ENCODE measurements at places on chromosomes 6 and 20.
A peak's percentile ranks its signal among the peaks of the same experiment; 100 is the strongest.

DNA sequence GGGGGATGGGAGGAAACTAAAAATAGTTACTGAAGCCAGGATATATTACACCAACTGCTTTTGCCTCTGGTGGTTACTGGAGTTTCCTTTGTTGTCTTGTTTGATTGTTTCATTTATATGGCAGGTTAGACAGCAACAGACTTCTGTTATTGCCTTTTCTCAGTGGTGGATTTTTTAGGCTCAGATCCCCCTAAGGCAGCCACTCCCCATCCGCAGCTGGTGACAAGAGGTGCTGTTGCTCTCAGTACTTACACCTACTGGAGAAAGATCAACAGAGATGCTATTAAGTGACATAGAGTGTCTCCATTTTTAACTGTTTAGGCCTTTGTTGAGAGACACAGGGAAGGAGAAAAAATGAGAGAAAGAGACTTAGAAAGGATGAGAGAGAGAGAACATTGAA is 552.1 kb downstream of the PKHD1 start:
- DNase-seq: no peak

DNA sequence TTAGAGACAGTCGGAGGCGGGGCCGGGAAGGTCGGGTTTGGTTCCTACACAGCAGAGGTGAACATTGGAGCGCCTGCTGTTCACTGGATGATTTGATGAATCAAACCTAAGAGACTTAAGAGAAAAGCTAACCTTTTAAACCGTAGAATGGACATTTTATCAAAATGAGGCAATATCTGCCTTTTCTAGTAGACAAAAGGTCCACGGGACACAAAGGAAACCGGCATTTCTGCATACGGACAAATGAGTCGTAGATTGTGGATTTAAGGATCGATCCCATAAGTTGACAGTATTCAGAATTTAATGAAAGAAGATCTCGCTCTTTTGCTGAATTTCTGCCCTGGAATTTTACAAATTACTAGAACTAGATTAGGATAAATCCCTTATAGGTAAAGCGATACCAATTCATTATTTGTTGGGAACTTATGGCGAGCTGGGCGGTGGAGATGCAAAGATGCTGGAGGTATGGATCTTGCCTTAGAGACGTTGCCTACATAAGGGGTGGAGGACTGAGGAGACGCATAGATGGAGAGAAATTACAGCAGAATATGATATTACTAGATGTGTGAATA is 400 bp downstream of the PAK1IP1 start:
- no peak for DNase-seq

- DNase-seq: no peak
These were observed 5.3 kb downstream of the TMEM170B start for GRCh38 chr6:11542863-11543262.

GRCh38 chr6:90216072-90216977 is 80.3 kb downstream of the BACH2 start:
- no peak for DNase-seq

DNA sequence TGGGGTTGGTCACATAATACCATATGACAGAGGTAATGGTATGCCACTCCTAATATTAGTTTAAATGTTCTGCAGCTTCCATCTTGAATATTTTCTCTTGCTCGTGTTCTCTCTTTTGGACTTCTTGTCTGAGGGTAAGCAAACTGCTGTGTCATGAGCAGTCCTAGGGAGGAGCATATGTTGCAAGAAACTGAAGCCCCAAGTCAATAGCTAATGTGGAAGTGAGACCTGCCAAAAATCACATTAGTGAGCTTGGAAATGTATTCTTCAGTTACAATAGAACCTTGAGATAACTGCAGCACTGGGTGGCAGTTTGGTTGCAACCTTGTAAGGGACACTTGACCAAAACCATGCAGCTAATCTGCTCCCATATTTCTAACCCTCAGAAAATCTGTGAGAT is 178.2 kb upstream of the IMPG1 start:
- no peak for DNase-seq

GRCh38 chr6:165704045-165704748 is 41.2 kb upstream of the PDE10A start:
- DNase-seq: no peak

DNA sequence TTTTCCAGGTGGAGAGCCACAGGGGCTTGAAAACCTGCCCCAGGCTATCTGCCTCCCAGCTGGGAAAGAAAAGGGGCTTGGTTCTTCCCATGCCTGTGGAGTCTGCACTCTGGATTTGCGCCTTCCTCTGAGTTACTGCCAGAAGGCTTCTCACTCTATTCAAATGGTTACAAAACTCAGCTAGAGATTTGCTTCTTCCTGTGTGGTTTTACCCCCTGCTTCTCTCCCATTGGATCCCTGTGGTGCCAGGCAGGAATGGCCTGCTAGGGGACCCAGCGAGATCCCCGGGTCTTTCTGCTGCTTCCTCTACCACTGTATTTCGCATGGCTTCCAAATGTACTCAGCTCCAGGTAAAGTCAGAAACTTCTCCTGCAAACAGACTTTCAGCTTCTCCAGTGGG is 192.0 kb upstream of the HS3ST5 start:
- no peak for DNase-seq

DNA sequence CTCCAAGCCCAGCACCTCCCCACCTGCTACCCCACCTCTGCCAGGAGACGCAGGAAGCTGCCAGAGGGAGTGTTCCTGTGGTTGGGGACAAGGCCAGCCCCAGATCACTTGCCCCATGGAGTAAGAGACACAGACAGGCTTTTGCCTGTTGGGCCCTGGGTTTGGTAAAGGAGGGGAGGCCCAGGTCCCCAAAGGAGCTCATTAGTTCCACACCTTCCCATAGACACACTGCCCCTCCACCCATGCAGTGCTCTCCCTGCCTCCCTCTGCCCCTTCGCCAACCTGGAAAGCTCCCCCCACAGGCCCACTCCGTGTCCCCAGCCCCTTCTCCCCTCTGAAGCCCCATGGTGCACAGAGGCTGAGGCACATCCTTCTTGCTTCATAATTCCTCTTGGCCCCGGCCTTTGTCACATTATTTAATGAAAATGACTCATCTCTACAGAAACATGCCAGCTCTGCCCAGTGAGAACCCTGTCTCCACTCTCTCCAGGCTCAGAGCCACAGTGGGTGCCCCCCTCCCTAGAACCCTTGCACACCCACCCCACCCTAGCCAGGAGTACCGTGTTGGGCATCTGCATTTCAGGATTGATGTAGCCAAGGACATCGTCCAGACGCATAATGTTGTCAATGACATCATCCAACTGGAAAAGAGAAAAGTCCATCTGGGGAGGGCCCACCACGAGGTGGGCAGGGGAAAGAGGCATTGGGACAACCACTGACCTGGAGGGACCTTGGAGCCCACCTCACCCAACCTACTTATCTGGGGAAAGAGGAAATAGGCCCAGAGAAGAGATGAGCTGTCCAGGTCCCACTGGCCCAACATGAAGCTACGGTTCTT is 46.0 kb downstream of the TFEB start:
- DNase-seq: no peak

DNA sequence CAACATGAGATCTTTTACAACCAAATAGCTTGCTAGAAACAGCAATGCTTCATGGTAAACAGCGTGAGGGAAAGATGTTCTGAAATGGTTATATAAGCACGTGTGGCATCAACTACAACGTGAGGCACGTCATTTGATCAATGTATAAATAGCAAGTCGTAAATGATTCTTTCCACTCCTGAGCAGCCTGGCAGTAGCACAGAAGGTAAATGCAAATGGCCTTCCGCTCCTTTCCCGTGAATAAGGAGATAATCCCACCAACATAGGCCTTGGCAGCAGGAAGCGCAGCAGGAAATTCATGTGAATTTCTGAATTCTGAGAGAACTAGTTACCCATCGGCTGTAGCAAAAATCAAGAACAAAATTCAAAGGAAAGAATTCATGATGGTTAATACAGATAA is 17.0 kb downstream of the RPS6KA2 start:
- DNase-seq: no peak

DNA sequence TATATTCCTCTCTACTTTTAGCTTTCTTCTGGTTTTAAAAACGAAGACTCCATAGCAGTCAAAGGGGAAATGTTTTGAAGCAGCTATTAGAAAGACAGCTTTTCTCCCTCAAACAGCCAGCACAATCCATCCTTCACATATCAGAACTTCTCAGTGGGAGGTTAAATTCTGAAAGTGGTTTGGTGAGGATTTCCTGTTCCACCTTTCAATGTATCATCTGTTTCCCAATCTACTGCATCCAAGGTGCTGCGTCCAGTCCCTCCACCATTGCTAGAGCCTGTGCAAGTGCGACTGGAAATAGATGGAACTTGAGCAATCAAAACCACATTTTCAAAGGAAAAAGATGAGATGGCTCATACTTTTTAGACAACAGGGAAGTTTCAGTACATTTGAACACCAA is 508.3 kb upstream of the ARID1B start:
- DNase-seq: no peak

DNA sequence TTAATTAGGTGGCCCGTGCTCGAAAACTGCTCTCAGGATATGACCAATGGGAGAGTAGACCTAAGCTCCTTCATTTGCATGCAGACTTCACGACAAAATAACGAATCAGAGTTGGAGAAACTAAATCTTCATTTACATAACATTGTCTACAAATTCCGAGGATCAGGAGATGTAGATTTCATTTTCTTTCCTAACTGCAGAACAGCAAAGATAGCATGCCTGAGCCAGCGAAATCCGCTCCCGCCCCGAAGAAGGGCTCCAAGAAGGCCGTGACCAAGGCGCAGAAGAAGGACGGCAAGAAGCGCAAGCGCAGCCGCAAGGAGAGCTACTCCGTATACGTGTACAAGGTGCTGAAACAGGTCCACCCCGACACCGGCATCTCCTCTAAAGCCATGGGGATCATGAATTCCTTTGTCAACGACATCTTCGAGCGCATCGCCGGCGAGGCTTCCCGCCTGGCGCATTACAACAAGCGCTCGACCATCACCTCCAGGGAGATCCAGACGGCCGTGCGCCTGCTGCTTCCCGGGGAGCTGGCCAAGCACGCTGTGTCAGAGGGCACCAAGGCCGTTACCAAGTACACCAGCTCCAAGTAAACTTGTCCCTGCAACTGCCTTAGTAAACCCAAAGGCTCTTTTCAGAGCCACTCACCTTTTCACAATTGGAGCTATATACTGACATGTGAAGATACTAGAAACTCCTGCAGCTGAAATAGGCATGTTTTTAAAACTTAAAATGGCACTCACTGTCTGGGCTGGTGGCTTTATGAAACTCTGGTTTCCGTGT is 96.5 kb downstream of the HFE start:
- peak; percentile 90 for DNase-seq

DNA sequence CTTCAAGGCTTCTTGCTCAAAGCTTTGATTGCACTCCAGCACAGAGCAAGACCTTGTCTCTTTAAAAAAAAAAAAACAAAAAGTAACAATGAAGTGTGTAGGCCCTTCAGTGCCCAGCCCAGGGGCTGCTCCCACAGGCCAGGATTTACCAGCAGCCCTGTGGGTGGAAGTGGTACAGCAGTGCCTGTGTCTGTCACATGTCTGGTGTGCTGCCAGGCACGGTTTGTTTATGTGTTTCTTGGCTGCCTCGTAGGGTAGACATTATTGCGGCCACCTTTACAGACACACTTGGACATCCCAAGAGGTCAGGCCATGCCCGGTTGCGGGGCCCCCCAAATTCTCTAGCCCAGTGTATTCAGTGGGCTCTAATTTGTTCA is 12.7 kb downstream of the DYNLRB1 start:
- DNase-seq: no peak

GRCh38 chr6:105080279-105080678 is 99.5 kb downstream of the POPDC3 start:
- DNase-seq: no peak

GRCh38 chr6:89357390-89357789 is 4.9 kb upstream of the UBE2J1 start:
- DNase-seq: no peak

DNA sequence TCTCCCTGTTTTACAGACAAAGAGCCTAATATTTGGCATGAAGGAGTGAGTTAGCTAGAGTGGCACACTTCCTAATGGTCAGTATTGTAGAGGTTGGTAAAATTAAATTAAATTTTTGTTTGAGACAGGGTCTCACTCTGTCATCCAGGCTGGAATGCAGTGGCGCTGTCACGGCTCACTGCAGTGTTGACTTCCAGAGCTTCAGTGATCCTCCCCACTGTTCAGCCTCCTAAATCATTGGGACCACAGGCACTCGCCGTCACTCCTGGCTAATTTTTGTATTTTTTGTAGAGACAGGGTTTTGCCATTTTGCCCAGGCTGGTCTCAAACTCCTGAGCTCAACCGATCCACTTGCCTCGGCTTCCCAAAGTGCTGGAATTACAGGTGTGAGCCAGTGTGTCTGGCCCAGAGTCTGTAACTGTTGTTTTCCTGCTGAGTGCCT is 70.9 kb downstream of the SCAND1 start:
- no peak for DNase-seq

DNA sequence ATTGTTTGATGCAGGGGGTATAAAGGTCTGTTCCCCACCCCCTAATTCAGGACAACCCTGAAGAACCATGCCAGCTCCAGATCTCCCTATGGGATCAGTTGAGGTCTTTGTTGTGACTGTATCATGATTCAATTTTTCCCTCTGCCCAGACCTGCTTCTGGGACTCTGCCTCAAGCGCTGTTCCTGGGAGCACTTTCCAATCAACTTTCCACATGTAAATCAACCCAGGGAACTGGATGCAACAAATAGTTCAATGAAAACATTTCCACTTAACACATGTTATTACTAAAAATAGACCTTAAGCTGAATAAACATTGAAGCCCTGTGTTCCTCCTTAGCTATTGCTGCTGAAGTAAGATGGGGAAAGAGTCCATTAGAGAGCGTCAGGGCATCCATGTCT is 139.5 kb downstream of the C6orf58 start:
- peak; percentile 64 for DNase-seq

GRCh38 chr20:17838921-17839320 is 129.7 kb downstream of the SNX5 start:
- no peak for DNase-seq

- no peak for DNase-seq
These were observed 136.1 kb downstream of the PLCB4 start for GRCh38 chr20:9204979-9205378.

DNA sequence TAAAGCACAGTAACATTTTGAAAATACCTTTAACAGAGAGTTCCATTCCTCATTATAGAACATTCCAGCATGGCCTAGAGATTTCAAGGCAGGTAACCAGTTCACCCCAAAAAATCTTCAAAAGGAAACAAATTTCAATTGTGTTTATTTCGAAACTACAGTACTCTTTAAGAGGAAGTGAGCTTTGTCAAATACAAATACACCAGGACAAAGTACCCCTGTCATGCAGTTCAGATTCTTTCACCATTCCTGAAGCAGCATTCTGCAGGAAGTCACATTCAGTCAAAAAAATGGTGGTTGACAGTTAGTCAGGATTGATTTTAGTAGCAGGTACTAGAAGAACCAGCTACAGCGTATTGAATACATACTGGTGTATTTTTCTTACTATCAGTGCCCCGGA is 89.6 kb upstream of the RIN2 start:
- DNase-seq: no peak

- DNase-seq: no peak
These were observed 52.4 kb downstream of the TTI1 start for GRCh38 chr20:37980876-37981275.

DNA sequence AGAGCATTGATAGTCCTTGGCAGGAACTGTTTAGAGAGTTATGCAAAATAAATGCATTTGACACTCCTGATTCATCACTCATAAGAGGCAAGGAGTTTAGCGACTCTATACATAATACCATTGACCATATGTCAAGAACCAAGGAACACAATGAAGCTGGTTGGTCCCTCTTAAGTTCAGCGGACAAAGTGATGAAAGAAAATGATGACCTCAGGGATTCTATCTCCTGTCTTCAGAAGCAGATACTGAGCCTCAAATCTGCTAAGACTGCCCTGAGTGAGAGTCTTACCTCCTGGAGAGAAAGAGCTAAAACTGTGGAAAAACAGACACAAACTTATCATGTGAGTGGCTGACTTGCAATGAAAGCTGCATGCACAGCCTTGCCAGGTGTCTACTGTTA is 9.5 kb upstream of the NKAIN2 start:
- DNase-seq: no peak

All from foreskin keratinocyte (primary cell).